ENCODE measurements at places on chromosomes 3 and 15.

DNA sequence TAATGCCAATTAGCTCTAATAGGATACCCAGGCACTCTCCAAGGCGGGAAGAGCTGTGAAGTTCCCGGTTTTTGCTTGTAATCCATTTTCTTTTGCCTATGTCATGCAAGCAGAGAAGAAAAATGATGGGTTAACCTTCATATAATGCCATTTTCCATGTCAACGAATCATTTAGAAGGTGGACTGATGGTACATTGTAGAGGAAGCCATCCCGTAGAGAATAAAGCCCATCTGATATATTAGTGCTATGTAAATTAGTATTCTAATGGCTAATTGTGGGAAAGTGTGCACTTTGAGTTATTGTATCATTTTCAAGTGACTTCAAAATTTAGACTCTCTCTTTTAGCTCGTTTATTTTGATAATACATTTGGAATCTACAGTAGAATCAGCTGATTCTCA, 509.1 kb downstream of the ROBO2 start:
- DNase-seq = no peak

DNA sequence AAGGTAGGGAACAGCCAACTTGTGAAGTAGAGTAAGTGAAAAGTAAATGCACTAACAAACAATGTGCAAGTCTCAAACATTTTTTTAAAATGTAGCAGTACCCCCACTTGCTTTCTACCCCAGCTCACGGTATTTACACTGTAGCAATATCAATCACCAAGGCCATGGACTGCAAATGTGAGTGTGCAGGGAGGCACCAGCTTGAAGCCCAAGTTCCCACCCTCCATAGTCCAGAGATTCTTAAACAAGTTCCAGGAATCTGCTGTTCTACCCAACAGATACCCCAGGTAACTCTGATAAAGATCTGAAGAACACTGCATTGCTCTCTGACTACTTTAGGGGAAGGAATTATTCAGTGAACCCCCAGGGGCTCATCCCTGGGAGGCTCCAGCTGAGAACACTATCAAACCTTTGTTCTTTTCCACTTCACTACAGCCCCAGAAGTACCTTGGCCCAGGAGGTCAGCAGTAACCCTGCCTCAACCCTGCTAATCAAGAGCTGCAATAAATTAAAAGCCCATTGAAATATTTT, 86.1 kb downstream of the FOXP1 start:
- DNase-seq = no peak

GRCh38 chr3:30918761-30919160, 24.3 kb upstream of the GADL1 start:
- no peak for DNase-seq

DNA sequence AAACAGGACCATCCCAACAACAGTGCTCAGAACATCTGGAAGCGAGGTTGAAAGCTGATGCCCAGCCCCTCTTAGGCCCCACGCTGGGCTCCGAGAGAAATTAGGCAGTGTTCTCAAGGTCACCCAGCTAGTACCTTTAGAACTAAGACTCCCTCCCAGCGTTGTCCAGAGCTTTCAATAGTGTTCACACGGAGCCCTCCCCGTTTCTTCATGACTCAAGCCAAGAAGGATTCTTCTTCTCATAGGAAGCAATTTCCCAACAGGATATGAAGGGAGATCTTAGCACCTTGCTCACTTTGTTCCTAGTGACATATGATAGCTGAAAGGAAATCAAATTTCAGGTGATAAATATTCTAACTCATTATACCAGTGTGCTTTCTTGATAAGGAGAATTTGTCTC, 244.2 kb upstream of the ST8SIA2 start:
- no peak for DNase-seq

- DNase-seq = no peak
Observed at GRCh38 chr3:122929188-122930062, 98.1 kb downstream of the SEMA5B start.

All from brain pericyte (primary cell).